ENCODE measurements at places on chromosomes 11 and 22. TPM values are rescaled to one million over a fixed set of nuclear protein-coding genes. Genes with fewer than 3 reads are reported as not detected.

CLDN5 gene
- 39.5 TPM for polyA plus RNA-seq

DNA sequence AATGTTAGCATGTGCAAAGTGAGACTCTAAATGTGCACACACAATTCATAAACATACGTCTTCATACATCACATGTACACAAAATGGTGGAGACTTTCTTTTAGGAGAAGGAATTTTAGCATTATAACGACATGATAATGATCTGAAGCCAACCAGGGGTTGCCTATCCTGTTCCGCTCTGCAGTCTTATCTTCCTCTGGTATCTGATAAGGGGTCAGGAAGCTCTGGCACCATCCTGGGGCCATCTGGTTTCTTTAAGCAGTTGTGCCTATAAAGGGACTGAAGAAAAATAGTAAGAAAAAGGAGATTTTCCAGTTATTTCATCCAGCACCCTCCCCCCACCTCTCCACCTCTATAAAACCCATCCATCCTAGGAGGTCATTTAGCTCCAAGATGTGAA lies 5.8 kb upstream of the NUP50 start:
- no peak for DNase-seq

CRYBB3 gene
- polyA plus RNA-seq = not detected

DNA sequence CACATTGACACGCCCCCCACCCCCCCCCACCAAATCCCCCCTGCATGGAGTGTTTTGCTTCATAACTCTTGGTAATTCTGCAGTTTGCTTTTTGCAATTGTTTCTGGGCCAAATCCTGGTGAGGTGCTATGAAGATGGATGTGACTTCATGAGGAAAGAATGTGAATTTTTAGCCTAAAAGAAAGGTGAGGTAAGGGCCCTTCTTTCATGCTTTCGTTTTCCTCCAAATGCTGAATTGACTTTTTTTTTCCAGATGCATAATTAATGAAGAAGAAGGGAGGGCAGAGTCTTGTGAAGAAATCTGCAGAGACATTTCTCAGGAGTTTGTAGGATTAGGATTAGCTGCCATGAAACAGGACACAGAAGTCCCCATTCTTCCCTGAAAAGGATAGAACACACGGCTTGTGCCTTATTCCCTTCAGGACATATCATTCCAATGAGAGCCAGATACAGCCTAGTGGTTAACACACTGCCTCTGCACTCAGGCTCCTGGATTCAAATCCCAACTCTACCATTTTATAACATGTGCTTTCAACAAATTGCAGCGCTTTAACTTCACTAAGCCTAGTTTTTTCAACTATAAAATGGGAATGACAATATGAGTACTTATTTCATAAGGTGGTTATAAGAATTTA lies 19.6 kb upstream of the TBCEL start:
- DNase-seq = no peak

GRCh38 chr11:41609511-41609910 lies 150.1 kb upstream of the LRRC4C start:
- DNase-seq = no peak

DNA sequence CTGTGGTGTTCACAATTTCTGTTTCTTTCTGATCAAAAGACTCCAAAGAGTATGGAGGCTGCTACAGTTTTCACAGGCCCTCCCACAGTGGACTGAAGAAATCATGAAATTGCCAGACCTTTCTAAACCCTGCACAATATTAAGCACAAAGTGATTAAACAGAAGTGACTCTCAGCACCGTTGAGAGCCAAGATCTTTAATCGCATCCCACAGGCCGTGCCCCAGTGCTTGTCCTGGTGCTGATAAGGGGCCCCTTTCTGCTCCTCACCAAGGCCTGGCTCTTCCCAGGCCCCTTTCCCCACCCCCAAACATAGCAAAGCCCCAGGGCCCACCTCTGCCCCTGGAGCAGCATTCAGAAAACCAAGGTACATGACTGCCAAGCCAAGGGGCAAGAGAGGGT lies 57.4 kb upstream of the BMAL1 start:
- no peak for DNase-seq

- no peak for DNase-seq
These were observed 60.8 kb downstream of the SIK3 start for GRCh38 chr11:117037279-117037974.

GRCh38 chr22:19942157-19943081 lies 801 bp upstream of the TXNRD2 start:
- no peak for DNase-seq

DNA sequence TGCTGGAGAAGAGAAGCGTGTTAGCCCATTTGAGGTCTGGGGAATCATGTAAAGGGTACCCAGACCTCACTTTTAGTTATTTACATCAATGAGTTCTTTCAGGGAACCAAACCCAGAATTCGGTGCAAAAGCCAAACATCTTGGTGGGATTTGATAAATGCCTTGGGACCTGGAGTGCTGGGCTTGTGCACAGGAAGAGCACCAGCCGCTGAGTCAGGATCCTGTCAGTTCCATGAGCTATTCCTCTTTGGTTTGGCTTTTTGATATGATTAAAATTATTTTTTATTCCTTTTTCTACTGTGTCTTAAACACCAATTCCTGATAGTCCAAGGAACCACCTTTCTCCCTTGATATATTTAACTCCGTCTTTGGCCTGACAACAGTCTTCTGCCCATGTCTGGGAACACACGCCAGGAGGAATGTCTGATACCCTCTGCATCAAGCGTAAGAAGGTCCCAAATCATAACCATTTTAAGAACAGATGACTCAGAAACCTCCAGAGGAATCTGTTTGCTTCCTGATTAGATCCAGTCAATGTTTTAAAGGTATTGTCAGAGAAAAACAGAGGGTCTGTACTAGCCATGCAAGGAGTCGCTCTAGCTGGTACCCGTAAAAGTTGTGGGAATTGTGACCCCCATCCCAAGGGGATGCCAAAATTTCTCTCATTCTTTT lies 65.2 kb downstream of the ALX4 start:
- DNase-seq = no peak

ISX gene
- not detected for polyA plus RNA-seq

DNA sequence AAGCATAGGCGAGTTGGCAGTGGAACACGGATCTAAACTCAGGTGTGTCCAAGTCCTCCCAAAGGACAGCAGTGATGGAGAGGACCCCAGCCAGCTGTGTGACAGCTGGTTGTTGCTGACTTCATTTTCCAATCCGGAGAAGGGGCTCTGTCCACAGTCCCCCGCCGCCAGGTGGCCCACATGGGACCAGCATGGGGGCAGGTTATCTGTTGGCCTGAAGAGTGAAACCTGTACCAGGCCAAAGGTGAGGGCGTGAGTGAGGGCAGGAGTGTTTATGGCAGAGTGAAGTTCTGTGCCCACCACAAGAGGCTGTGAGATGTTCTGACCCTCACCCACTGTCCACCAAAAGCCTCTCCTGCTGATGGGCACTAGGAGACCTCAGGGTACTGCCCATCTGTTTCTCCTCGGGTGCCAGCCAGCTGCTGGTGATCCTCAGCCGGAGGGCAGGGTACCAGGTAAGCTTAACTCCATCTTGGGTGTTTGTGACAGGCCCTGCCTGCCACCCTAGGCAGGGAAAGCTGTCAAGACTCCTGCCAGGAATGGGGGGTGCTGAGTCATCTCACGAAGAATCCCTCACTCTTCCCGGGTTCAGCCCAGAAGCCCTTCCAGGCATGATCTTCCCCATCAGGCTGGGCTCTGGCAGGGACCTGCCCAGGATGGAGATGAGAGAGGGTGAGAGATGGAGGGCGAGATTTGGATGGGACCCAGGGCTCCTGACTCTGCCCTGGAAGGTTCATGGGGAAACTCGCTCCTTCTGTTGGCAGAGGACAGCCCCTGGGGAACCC lies 15.5 kb upstream of the TAB1 start:
- no peak for DNase-seq

SAA4 gene
- not detected for polyA plus RNA-seq

- DNase-seq = no peak
These were observed 2.2 kb upstream of the C11orf16 start for GRCh38 chr11:8934742-8935488.

DNA sequence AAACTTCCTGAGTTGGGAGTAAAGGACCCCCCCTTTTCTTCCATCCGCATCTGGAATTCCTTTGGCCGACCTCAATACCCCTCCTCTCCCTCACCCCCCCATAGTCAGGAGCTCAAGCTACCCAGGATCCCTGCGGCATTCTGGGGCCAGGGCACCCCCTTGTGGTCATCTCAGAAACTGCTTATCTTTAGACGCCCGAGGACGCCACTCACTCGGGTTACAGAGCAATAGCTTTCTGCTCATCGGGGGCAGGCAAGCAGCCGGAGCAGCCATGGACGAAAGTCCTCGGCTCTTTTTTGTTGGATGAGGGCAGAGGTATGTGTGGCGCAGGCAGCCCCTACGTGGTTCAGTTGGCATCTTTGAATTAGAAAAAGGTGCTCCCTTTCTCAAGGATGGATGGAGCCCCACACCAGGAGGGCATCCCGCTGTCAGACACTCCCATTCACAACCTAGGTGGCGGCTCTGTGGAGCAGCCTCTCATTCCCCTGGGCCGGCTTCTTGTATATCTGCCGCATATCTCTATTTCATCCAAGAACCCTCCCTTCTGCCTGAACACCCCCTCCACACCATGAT lies 2.3 kb downstream of the C1QTNF5 start:
- DNase-seq = peak; percentile 78

DNA sequence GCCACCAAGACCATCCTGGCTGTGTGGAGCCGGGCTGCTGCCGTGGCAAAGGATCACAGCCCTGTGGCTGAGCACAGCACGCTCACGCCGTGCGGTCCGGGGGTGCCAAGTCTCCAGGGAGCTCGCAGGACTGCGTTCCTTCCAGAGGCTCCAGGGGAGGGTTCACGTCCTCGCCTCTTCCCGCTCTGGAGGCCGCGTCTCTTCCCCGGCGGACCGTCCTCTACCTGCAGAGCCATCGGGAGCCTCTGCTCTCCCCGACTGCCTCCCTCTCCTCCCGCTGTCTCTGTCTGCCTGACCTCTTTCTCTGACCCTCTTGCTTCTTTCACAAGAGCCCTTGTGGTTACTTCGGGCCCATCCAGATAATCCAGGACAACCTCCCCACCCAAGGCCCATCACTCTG lies 11.4 kb upstream of the MUC5AC start:
- DNase-seq = no peak

DNA sequence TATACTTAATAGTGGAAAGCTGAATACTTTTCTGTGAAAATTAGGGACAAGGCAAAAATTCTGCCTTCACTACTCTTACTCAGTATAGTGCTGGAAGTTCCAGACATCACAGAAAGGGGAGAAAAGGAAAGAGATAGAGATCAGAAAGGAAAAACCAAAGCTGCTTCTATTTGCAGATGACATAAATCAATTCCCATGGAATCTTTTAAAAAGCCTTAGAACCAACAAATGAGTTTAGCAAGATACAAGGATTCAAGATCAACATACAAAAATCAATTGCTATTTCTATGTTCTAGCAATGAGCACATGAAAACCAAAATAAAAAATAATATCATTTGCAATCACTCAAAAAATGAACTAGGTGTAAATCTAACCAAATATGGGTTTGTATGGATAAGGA lies 16.2 kb upstream of the CLDN5 start:
- no peak for DNase-seq

DNA sequence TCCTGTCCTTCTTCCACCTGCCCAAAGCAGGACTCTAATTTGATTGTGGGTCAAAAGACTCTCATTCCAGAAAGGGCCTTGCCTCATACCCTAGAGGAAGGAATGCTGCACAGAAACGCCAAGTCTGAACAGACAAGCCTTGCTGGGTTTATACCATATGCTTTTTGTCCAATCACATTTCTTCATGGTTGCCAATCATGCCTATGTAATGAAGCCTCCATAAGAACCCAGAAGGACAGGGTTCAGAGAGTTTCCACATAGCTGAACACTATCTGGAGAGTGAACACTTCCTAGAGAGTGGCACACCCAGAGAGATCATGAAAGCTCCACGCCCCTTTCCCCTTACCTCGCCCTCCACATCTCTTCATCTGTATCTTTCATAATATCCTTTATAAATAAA lies 4.8 kb upstream of the SAA2 start:
- DNase-seq = no peak

TMEM191B gene
- not detected for polyA plus RNA-seq

MYOD1 gene
- not detected for polyA plus RNA-seq

RTN4R gene
- 1.3 TPM for polyA plus RNA-seq

INS gene
- not detected for polyA plus RNA-seq

DNA sequence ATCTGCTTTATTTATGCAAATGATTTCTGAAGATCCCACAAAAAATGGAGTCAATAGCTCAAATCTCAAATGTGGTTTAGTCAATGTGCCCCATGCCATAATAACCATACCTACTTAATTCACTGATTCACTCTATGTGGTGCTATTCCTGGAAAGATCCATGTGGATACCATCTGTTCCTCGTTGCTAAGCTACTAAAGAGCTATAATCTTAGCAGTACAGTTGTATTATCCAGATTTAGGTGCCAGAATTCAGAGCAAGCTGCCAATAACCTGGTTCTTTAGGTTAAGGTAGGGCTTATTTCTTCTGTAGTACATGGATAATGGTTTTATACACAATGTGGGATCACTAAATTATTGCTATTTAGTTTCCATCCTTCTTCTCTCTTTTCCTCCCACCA lies 974.7 kb upstream of the CCDC90B start:
- no peak for DNase-seq

DNA sequence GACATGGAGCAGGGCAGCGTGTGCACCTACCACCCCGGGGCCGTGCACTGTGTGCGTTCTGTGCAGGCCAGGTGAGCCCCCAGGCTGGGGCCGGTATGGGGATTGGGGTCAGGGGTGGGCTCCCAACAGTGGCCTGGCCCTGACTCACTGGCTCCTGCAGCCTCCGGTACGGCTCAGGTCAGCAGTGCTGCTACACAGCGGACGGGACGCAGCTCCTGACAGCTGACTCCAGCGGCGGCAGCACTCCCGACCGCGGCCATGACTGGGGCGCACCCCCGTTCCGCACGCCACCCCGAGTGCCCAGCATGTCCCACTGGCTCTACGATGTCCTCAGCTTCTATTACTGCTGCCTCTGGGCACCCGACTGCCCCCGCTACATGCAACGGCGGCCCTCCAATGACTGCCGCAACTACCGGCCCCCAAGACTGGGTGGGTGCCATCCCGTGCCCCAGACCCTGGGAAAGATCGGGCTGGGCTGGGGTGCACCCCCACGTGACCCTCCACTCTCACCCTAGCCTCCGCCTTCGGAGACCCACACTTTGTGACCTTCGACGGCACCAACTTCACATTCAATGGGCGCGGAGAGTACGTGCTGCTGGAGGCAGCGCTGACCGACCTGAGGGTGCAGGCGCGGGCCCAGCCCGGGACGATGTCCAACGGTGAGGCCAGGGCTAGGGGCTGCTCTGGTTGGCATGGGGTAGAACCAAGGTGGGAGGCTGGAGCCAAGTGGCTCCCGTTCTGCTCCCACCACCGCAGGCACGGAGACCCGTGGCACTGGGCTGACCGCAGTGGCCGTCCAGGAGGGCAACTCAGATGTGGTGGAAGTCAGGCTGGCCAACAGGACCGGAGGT lies 4.4 kb downstream of the SUSD2 start:
- no peak for DNase-seq

MYO7A gene
- 2.9 TPM for polyA plus RNA-seq

GLYATL2 gene
- polyA plus RNA-seq = 0.17 TPM

POU2F3 gene
- not detected for polyA plus RNA-seq

GRCh38 chr11:24734742-24735237 lies 237.9 kb downstream of the LUZP2 start:
- no peak for DNase-seq
